Activated T-helper 1 cell treated with Interleukin-2 at 50 U/mL for 16 hours (primary cell): ENCODE measurements at places on chromosomes 13 and 19.

- DNase-seq: no peak
Measured at GRCh38 chr13:60213236-60213744, 49.6 kb upstream of the DIAPH3 start.

GRCh38 chr13:75356421-75356820 is 125.5 kb downstream of the TBC1D4 start:
- DNase-seq: no peak

GRCh38 chr19:3981736-3982681 is 3.3 kb downstream of the EEF2 start:
- no peak for DNase-seq

- DNase-seq: no peak
Measured at GRCh38 chr13:98252931-98253470, 75.9 kb upstream of the RNF113B start.

DNA sequence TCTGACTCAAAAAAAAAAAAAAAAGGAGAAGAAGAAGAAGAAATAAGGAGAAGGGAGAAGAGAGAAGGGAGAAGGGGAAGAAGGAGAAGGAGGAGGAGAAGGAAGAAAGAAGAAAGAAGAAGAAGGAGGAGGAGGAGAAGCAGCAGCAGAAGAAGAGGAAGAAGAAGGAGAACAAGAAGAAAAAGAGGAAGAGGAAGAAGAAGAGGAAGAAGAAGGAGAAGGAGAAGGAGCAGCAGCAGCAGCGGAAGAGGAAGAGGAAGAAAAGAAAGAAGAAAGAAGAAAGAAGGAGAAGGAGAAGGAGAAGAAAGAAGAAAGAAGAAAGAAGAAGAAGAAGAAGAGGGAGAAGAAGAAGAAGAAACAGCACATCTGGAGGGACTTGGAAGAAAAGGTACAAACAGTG is 4.1 kb upstream of the CNN1 start:
- DNase-seq: no peak

GRCh38 chr19:35911790-35912189 is 3.7 kb upstream of the TYROBP start:
- DNase-seq: no peak

GRCh38 chr19:13825489-13826441 is 30.5 kb downstream of the ZSWIM4 start:
- DNase-seq: no peak

- DNase-seq: no peak
Measured at GRCh38 chr13:50629966-50630365, 213.5 kb downstream of the DLEU7 start.

DNA sequence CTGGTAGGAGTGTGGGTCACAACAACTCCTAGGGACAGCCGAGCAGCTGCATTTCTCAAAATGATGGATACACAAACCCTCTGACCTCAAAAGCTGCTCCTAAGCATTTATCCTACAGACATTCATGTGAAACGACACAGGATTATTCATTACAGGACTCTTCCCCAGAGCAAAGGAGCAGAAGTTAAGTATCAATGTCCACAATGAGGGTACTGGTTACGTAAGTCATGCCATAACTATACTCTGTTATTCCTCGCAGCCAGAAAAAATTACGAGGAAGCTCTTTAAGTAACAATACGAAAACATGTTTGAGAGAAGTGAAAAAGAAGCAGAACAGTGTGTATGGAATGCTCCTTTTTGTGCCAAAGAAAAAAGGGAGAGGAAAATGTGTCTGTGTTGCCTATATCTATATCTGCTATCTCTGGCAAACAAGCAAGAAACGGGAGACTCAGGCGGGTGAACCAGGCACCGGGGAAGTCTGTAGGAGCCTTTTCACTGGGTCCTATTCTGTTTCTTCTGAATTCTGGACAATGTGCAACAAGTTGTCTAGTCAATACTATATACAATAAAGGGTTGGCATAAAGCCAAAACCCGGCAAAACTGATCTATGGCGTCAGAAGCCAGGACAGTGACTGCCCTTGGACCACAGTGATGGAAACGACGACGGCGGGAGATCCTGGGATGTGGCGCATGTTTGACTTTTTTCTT is 1.3 kb downstream of the ISOC2 start:
- DNase-seq: no peak

- no peak for DNase-seq
Measured at GRCh38 chr13:41315443-41316047, 4.5 kb downstream of the NAA16 start.

DNA sequence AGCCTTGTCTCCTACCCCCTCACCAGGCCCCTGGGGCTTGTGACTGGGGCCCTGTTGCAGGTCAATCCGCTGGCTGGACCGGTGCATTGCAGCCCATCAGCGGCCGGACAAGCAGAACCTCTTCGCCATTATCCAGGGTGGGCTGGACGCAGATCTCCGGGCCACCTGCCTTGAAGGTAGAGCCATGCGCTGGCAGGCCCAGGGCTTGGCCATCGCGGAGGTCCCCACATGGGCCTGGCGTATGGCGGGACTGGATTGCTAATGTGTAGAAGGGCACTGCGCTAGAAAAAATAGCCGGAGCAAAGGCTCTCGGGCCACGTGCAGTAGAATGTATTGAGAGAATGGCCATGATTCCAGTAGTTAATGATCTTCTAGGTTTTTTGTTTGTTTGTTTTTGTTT is 6.2 kb downstream of the QTRT1 start:
- DNase-seq: no peak

DNA sequence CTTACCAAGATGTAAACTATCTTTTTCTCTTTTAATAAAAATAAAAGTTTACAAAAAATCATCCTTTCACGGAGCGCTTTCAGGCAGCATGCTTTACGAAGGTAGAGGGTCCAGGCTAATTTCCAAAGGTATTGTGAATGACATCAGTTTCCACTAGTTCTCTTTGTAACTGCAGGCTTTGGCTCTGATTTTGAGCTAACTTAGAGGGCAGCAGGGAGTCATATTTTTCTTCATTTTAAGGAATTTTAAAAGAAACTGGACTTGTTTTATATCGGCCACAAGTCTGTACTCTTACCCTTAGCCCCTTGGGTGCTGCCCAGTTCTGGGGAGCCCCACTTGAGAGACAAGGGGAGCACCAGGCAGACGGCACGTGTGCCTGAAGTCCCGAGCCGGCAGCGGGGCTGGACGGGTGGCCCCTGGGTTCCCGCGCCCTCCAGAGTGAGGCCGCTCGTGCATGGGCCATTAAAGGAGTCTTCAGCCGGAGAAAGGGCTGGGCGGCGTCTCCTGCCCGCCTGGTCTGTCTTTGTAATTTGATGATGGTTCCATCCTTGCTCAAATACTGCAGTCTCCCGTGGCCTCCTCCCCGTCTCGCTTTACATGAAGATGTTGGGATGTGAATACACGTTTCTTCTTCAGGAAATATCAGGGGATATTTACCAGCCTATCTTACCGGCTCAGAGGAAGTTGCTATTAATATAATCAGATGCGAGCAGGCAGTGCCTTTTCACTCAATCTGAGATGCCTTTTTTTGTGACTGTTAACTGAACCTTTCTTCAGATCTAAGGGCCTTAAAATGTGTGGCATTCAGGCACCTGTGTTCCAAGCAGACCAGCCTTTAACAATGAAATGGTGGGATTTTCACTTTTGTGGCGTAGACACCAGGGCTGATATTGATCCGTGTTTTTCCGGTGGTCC is 67.4 kb downstream of the GGACT start:
- DNase-seq: no peak

GRCh38 chr13:105251293-105251692 is 1284.2 kb downstream of the EFNB2 start:
- DNase-seq: no peak

DNA sequence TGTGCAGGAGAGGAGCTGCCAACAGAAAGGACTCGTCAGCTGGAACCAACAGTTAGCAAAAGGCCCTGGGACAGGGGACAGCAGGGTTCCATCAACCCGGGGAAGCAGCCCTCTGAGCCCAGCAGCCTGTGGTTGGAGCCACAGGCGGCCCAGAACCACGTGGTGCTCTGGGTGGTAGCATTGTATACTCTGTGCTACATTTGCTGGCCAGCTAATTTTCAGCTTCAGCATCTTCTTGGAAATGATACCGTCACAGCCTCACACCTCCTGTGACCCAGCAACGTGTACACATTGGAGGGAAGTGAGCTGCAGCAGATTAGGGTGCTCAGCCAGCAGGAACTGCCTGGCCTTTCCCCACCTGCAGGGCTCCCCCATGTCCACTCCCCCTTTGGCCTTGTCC is 13.1 kb upstream of the MTIF3 start:
- DNase-seq: no peak

DNA sequence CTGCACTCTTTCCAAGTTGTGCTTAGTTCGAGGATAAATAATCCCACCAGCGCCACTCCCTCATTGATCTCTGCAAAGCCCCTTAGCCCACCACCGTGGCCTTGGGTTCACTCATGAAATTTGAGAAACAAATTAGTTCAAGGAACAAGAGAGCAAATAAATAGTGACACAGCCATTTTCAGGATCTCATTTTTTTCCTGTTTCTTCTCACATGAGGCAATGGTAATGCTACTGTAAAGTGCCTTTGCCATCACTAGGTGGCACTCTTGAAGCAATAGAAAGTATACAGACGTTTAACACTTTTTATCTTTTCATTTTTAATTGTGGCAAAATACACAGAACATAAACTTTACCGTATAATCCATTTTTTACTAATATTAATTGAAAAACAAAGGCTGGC is 76.8 kb upstream of the ZNF835 start:
- no peak for DNase-seq

DNA sequence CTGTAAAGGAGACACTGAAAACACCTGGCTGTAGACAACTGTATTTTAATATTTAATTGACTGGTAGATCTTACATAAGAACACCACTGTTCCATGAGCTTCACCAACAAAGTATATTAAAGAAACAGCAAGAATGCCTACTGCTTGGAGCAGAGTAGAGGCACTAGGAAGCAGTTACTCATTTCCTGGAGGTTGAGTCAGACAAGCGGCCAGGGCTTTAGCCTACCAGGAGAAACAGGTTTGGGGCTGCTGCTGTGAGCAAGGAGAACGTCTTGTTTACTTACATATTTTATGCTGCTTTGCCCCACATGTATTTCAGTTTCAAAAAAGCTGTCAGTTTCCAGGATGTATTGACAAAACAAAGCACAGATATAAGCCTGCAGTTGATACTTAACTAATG is 33.4 kb downstream of the ALG5 start:
- DNase-seq: no peak

- no peak for DNase-seq
Measured at GRCh38 chr13:72403396-72404010, 323.9 kb downstream of the MZT1 start.

GRCh38 chr13:52344108-52344507 is 61.9 kb downstream of the THSD1 start:
- DNase-seq: no peak

- no peak for DNase-seq
Measured at GRCh38 chr13:20019043-20019442, 60.5 kb downstream of the ZMYM2 start.

- DNase-seq: no peak
Measured at GRCh38 chr13:100438059-100438788, 150.4 kb downstream of the GGACT start.

DNA sequence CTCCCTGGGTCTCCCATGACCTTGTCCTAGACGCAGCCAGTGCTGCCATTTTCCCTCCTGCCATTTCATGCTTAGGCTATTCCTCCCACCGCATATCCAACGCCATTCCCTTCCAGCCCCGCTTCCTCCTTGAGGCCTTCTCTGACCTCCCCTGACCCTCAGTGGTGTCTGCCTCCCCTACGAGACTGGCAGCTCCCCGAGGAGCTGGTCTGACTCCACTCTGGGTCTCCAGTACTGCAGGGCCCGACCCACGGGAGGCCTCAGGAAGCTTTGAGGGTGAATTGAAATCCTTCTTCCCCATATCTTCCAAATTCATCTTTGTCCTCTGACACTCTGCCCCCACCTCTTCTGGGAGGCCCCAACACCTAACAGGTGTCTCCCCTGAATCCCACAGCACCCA is 708 bp downstream of the KLK15 start:
- no peak for DNase-seq

GRCh38 chr19:50377517-50377916 is 1.3 kb downstream of the NR1H2 start:
- DNase-seq: no peak

- DNase-seq: no peak
Measured at GRCh38 chr13:108987944-108988343, 358.5 kb downstream of the MYO16 start.

GRCh38 chr13:94352057-94352456 is 127.4 kb downstream of the DCT start:
- DNase-seq: no peak

DNA sequence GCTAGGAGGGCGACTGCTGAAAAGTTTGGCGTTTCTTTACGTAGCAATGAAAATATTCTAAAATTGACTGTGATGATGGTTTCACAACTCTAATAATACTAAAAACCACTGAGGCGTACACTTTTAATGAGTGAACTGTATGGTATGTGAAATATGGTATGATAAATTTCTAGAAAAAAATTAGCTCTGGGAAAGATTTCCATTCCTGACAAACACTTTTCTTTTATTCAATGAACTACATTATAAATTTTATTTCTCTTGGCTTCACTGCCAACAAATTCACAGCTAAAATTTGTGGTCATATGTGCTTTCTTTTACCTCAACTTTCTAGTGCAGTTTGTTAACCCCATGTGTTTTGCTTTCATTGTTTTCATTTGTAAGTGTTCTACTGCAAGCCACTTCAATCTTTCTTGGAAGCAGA is 11.1 kb downstream of the ZC3H13 start:
- DNase-seq: no peak

- DNase-seq: no peak
Measured at GRCh38 chr13:109874484-109875454, 88.4 kb upstream of the IRS2 start.

- DNase-seq: no peak
Measured at GRCh38 chr13:29159871-29160270, 339.7 kb downstream of the MTUS2 start.

- no peak for DNase-seq
Measured at GRCh38 chr19:38805180-38805579, 7.6 kb downstream of the LGALS4 start.

DNA sequence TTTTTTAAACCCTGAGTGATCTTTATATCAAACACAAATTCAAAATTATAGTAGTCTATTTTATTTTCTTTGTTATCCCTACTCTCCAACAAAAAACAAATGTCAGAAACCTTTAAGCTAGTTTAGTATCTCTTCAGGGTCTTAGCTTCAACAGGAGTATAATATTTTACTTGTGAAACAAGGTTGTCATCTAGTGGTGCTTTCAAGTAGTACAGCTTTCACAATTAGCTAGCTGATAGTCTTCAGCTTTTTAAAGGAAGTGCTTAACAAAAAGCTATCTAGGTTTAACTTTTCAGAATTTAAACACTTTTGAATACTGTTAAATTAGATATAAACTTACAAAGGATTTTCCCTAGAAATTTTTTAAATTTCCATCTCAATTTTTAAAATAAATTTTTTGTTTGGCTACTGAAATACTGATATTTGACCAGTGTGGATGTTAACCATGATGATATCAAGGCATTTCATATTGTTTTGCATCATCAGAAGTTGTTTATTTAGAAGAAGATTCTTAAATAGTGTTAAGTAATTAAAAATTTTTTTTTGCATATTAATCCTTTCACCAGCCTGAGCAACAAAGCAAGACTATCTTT is 34.2 kb downstream of the TDRD3 start:
- DNase-seq: no peak

DNA sequence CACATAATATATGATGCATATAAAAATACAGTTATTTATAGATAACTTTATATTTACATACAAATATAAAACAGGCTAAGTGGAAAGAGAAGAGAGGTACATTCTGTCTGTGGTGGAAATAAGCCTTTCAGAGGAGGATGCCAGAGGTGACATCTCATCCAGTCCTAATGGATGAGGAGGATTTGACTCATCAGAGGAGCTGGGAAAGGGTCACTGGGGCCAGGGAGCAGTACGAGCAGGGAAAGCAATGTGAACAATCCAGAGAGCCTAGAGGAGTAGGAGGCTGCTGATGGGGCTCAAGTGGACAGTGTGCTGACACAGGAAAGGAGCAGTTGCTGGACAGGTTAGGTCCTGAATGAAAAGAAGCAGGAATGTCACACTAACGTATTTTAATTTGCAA is 18.6 kb downstream of the NALCN start:
- DNase-seq: no peak
